Stimulated activated CD8-positive, alpha-beta memory T cell treated with anti-CD3 and anti-CD28 coated beads, Interleukin-2, amount 100 ng/mL, for 1 hour (primary cell): ENCODE measurements at places on chromosomes 4 and X.

GRCh38 chr4:121819216-121819965, 4.3 kb downstream of the CCNA2 start:
- DNase-seq: no peak

- DNase-seq: no peak
Measured at GRCh38 chrX:70301716-70302115, 11.8 kb downstream of the KIF4A start.

DNA sequence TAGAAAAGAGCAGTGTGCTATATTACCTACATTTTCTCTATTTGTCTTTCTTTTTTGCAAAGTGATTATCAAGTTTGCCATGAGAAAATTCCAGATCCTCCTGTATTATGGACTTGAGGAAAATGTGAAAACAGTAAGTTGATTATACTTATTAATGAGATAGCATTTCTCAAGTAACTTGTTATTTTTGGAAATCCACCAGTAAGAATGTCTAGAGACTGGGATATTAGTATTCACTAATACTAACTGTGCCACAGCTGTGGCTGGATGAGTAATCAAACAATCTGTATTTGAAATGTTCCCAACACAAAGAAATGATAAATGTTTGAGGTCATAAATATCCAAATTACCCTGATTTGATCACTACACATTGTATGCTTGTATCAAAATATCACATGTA, 147.0 kb upstream of the CTSO start:
- no peak for DNase-seq

GRCh38 chr4:122749704-122750454, 17.4 kb downstream of the BBS12 start:
- no peak for DNase-seq

DNA sequence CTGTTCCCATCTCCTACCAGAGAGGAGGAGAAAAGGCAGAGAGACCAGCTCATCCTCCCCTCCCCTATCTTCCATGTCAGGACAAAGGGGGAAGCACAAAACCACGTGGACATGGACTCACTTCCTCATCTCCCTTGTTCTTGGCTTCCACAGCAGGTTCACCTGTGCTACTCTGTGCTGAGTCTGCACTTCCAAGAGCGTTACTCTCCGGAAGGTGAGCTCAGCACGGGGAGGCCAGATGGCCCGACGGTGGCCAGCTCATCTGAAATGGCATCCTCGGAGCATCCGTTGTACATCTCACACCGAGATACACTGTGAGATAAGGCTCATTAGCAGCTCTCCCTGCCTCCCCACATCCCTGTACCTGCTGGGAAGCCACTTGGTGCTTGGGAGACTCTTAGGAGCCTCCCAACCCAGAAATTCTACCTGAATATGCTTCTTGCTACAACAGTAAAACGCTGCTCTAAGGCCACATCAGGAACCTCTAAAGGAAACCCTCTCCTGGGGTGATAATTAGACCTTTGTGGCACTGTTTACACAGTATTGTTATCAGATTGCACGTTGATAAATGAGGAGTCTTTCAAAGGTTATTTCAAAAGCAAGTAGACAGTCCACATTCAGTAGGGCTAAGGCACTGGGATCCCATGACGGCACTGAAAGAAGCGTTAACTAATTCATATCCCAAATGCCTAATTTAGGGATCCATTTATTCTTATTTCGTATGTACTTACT, 19.4 kb downstream of the LGI2 start:
- DNase-seq: no peak

DNA sequence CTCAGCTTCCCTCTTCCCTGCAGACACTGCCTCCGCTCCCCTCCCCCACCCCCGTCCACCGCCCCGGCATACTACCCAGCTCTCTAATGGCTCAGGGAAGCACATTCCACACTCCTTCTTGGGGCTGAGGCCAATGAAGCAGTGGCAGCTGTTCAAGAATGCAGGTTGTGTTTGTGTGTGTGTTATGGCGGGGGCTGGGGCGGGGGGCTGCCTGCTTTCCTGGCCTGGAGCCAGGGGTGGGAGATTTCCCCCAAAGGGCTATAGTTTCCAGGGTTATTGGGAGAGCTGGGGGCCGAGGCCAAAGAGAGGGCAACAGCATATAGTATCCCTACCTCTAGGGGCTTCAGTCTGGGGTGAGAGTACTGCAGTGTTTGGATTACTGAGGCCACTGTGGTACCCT, 149.4 kb downstream of the EFNB1 start:
- no peak for DNase-seq

DNA sequence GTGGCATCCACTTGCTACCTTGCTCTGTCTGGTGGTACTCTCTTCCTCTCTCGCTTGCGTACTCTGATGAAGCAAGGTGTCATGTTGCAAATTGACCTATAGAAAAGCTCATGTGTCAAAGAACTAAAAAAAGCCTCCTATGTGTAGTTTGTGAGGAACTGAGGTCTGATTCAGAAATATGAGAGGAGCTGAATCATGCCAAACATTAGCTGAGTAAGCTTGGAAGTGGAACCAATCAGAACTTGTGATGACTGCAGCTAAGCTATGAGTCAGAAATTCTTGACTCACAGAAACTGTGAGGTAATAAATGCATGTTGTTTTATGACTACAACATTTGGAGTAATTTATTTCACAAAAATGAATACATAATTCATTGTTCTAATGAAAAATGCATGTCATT, 2138.8 kb downstream of the PCDH7 start:
- DNase-seq: no peak

DNA sequence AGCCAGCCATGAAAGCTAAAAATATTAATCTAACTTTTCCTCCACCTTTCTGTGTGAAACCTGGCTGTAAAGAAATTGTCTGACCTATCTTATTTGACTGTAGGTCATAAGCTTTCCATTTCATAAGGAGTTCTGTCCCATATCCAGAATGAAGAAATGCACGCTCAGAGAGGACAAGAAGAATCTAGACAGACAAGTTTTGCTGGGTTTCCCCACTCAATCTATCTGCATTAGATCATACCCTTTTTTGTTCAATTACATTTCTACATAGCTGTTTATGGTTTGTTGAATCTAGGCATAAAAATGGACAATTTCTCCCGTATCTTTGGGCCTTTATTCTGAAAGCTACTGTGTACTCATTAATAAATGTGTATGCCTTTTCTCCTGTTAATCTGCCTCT, 1495.1 kb downstream of the C4orf33 start:
- DNase-seq: no peak

DNA sequence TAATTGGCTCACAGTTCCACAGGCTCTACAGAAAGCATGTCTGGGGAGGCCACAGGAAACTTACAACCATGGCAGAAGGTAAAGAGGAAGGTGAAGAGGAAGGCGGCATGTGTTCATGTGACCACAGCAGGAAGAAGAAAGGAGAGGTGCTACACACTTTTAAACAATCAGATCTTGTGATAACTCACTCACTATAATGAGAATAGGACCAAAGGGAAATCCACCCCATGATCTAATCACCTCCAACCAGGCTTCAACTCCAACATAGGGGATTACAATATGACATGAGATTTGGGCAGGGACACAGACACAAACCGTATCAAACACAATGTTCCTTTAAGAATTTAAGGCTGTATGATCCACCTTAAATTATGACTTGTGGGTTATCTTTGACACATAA, 10.5 kb upstream of the PGM2 start:
- DNase-seq: no peak

- no peak for DNase-seq
Measured at GRCh38 chr4:170248029-170248428, 158.3 kb upstream of the AADAT start.

DNA sequence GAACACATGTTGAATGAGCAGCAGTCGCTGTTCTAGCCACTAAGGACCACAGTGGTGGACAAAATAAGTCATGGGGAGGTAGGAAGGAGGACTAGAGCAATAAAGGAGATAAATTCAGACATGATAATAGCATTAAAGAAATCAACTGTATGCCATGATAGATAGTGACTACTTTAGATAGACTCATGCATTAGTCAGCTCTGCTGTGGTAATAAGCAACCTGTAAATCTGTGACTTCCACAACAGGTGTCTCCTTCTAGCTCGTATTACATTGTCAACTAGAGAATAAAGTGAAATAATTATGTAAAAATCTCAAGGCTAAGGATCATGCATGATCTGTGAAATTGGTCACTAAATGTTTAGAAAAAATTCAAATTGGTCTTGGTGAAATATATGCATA, 77.9 kb downstream of the WWC2 start:
- DNase-seq: no peak

DNA sequence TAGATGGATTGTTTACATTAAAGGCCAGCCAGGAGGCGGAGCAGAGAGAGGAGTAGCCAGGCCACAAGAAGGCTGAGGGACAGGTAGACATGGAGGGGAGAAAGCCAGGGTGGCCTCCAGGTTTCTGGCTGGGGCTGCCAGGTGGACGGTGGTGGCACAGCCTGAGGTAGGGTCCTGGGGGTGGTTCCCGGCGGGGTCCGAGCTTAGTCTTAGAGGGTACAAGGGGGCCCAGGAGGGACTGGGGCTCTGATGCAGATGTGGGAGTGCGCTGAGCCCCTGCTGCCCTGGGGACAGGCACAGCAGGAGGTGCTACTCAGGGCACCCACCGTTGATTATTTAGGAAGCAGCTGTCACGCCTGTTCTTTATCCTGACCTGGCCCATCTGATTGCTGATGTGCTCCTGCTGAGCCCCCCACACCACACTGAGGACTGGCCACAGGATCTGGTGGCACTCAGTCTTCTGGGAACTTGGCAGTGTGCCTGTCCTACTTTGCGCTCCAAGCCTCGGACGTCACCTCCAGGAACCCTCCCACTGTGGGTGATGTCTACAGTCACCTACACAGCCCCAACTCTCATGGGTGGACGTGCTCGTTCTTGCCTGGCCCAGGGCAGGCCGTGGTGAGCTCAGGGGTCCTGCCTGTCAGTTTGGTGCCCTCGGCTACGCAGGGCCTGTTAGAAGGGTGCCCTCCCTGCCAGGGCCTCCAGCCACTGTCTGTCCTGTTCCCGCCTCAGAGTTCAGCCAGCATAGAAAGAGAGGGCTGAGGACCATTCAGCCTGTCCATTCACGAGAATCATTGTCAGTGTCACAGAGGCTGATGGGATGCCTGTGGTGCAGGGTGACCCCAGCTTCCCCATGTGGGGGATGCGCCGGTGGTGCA, 12.0 kb downstream of the WFS1 start:
- no peak for DNase-seq

DNA sequence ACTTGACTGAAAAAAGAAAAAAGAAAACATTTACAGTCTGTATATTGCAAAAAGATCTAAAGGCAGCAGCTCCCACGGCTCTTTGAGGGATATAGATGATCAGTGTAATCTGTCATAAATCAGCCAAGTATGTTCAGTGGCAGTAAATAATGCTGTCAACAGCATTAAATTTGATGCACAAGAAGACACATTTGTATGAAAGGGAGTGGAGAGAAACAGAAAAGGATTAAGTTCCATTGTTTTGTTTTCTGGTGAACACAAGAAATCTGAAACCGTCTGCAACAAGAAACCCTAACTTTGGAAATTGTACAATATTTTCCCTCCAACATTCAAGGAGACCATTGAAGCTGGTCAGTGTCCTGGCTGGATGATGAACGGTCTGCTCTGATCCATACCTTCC, 27.6 kb upstream of the C1QTNF7 start:
- no peak for DNase-seq

- no peak for DNase-seq
Measured at GRCh38 chr4:184587701-184588100, 61.5 kb downstream of the CASP3 start.

- DNase-seq: no peak
Measured at GRCh38 chr4:86895692-86896488, 3.7 kb upstream of the C4orf36 start.

- DNase-seq: no peak
Measured at GRCh38 chr4:38605753-38606586, 58.0 kb upstream of the KLF3 start.

- no peak for DNase-seq
Measured at GRCh38 chrX:145190801-145191389, 56.4 kb upstream of the SPANXN1 start.

DNA sequence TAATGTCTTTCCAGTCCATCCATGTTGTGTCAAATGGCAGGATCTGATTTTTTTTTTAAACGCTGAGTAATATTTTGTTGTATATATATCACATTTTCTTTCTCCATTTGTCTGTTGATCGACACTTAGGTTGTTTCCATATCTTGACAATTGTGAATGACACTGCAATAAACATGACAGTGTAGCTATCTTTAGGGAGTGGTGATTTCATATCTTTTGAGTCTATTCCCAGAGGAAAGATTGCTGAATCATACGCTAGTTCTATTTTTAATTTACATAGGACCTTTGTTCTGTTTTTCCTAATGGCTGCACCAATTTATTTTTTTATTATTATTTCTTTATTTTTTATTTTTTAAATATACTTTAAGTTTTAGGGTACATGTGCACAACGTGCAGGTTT, 470.7 kb downstream of the CCSER1 start:
- DNase-seq: no peak

- no peak for DNase-seq
Measured at GRCh38 chr4:102120846-102121245, 224.4 kb downstream of the SLC39A8 start.

DNA sequence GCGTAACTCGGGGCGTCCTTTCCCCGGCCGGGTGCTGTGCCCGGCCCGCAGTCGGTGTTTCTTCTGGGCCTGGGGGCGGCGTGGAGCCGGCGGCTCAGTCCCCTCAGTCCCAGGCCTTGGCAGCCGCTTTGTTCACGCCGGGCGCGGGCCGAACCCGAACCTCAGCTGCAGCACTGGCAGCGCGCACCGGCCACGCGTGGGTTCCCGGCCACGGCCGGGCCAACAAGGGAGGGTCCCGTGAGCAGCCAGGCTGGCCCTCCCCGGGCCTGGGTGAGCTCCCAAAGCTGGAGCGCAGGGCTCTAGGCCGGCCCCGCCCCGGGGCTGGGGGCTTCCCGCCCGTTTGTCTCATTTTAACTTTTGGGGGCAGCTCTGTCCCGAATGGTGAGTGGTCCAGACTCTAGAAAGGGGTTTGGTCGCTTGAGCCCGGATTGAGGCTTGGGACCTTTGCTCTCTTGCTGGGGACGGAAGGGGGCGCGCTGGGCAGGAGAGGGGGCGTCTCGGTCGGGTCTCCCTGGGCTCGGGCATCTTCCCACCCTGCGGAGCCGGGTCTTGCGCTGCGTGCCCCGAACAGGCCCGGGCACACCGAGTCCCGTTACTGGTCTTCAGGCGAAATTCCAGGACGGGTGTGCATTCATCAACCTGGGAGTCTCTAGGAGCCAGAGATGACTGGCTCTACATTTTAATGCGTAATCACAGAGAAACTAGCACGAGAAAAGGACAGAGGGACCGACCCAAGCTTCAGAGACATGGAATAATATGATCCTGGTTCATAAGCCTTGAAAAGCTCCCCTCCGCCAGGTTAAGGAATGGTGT, 177.1 kb downstream of the CBR4 start:
- DNase-seq: no peak

DNA sequence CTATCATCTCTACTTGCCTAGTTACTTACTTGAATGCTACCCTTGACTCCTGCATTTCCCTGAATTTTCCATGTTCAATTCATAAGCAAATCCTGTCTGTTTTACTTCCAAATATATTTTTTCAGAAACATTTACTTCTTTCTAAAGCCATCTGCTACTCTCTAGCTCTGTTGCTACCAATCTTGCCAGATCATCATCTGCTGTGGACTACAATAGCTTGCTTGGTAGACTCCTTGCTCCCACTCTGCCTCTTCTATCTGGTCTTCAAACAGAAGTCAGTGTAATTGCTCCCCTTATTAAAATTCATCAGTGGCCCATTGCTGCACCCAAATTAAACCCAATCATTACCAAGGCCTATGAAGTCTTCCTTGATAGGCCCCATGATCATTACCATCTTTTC, 151.6 kb upstream of the HPGD start:
- DNase-seq: no peak
